Islet precursor cell (in vitro differentiated cells): ENCODE measurements at places on chromosomes 5 and 9.
A peak's percentile ranks its signal among the peaks of the same experiment; 100 is the strongest.

DNA sequence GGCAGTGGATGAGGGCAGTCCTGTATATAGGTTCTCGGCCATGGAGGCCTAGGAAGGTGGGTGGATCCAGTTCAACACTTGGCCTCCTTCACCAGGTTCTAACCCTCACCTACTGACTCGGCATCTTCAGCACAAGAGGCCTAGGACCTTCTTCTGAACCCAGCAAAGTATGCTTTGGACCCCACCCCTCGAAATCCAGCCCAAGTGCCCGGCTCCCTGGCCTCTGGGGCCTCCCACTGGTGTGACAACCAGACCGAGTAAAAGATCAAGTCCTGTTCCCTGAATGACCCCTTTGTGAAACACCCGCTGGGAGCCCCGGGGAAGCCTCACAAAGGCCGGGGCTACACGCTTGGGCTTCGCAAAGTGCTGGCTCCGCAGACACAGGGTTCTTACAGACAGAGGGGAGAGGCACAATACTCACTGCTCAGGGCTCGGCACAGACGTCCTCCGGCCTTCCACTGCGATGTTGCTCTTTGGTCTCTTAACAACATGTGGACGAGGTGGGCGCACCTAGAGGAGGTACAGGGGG, 47.0 kb downstream of the CRB2 start:
- DNase-seq, result no peak

GRCh38 chr9:76438841-76439588, 20.0 kb upstream of the GCNT1 start:
- DNase-seq, result no peak

DNA sequence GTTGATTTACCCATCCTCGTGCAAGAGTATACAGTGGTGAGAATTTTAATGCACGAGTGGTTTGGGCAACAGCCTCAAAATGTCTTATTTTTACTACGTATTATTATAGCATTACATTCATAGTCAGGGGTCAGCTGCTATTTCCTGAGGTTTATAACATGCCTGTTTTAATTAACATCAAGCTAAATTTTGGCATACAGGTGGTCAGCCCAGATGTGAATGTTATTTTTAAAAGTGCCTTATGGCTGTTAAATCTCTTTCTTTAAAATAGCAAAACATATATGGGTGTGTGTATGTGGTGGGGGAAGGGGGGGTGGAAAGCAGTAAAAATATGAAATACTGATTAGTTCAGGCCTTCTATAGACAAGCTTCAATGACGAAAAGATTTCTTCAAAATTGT, 424.5 kb upstream of the CLINT1 start:
- no peak for DNase-seq

DNA sequence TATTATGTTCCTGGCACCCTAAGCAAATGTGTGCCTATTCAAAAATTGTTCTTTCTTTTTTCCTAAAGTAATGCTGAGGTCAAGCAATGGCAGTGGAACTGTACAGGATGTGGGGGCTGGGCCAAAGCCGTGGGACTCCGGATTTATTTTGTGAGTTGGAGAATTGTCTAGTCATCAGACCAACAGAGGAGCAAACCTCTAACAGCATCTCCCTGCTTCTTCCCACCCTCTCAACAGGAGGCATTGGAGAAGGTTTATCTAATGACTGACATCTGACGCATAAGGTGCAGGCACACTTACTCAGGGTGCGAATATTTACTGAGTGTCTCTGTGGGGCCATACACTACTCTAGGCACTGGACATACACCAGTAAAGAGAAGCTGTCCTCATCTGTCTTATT, 38.6 kb downstream of the MARCHF11 start:
- DNase-seq, result no peak

- DNase-seq, result no peak
These were observed 43.9 kb downstream of the HRH2 start for GRCh38 chr5:175701797-175702196.

GRCh38 chr5:123882319-123882964, 370.5 kb downstream of the CSNK1G3 start:
- DNase-seq, result no peak

DNA sequence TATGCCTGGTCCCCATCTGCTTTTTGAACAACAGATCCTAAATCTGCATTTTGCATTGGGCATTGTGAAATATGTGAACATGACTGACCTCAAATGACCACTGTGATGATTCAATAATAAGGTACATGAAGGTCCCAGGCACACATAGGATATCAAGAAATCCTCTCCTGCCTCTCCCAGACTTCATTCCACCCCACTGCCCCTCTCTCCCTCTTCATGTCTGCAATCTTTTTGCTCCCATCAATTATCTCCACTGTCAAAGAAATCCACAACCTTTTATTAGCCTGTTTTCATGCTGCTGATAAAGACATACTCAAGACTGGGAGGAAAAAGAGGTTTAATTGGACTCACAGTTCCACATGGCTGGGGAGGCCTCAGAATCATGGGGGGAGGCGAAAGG, 476.7 kb downstream of the CTNND2 start:
- no peak for DNase-seq

DNA sequence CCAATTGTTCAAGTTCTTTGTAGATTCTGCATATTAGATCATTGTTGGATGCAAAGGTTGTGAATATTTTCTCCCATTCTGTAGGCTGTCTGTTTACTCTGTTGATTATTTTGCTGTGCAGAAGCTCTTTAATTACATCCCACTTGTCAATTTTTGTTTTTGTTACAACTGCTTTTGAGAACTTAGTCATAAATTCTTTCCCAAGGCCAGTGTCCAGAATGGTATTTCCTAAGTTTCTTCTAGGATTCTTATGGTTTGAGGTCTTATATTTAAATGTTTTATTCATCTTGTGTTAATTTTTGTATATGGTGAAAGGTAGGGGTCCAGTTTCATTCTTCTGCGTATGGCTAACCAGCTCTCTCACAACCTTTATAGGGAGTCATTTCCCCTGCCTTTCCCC, 116.5 kb downstream of the CPLANE1 start:
- no peak for DNase-seq

GRCh38 chr9:111405701-111406100, 75.7 kb upstream of the OR2K2 start:
- DNase-seq, result no peak

DNA sequence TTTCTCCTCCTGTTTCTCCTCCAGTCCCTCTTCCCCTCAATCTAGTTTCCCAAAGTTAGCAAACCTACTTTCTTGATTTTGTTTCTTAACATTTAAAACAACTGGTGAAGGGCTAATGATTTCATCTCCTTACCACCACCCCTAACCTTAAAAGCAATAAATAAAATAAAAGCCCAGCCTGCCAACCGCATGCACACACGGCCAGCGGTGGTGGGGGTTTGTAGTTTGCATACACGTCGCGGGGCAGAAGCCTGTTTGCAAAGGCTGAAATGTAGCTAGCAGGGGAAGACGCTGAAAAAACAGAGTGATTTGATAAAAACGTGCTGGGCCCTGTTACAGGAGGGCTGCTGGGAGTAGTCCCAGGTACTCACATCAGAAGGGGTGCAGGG, 1.9 kb upstream of the DMRT2 start:
- no peak for DNase-seq

DNA sequence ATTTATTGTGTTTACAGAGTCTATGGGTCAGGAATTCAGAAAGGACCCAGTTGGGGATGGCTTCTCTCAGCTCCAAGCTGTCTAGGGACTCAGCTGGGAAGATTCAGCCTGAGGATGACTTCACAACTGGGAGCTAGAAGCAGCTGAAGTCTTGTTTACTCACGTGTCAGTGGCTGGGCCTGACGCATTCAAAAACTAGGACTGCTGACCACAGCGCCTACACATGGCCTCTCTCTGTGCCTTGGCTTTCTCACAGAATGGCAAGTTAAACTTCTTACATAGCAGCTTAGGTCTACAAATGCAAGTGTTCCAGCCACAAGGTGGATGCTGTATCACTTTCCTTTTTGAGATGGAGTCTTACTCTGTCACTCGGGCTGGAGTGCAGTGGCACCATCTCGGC, 16.3 kb upstream of the PPP2CA start:
- no peak for DNase-seq

GRCh38 chr9:83304686-83305085, 233.5 kb downstream of the FRMD3 start:
- no peak for DNase-seq

DNA sequence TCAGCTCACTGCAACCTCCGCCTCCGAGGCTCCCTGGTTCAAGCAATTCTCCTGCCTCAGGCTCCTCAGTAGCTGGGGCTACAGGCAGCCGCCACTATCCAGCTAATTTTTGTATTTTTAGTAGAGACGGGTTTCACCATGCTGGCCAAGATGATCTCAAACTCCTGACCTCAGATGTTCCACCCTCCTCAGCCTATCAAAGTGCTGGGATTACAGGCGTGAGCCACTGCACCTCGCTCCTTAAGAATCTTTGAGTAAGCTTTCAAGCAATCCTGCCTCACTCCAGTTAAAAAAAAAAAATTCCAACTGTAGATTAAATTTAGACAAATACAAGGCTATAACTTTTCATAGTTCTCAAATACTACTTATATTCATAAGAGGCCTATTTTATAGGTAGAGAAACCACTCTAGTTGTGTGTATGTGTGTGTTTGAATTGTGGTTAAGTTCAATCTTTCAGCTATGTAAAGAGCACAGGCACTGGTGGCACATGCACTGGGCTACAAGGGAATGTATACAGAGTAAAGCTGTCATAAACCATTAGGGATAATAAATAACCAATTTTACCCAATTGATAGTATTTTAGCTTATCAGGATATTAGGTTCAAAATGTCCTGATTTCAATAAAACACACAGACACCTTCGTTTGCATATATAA, 50.6 kb upstream of the RAPGEF6 start:
- no peak for DNase-seq

DNA sequence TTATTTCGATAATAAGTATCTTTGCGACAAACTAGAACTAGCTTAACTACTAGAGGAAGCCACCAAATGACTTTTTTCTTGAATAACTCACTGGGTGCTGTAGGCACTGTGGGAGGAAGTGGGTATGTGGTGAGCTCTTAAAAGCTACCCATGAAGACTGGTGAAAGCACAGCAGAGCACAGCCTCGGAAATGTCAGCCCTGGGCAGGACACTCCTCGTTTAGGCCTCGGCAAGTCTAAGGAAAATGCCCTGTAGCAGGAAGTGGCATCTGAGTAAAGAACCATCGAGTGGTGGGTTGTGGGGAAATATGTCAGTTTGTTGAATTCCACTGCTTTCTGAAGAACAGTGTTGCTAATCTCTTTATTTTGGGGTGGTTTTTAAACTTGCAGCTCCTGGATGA, 44.0 kb upstream of the NCS1 start:
- no peak for DNase-seq

DNA sequence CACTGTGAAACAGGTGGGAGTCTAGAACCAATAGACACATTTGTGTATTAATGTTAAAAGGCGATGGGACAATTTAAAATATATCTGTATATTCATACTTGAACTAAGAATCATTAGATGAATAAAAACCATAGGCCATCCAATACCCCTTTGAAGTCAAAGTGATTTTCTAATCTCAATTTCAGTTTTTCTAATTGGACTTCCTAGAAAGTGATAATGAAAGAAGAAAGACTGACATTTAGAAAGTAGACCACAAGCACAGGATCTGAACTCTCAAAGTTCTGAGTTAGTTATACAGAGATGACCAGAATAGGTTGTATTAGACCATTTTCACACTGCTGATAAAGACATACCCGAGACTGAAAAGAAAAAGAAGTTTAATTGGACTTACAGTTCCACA, 412.8 kb upstream of the PIK3R1 start:
- no peak for DNase-seq

- no peak for DNase-seq
These were observed at the start of gene HMMR for GRCh38 chr5:163460562-163461171. TSS of gene HMMR (plus strand) at chr5:163460632. CDS start at chr5:163460693, 61 bp downstream.

- no peak for DNase-seq
These were observed 240.2 kb downstream of the MAN2A1 start for GRCh38 chr5:109929911-109930310.

DNA sequence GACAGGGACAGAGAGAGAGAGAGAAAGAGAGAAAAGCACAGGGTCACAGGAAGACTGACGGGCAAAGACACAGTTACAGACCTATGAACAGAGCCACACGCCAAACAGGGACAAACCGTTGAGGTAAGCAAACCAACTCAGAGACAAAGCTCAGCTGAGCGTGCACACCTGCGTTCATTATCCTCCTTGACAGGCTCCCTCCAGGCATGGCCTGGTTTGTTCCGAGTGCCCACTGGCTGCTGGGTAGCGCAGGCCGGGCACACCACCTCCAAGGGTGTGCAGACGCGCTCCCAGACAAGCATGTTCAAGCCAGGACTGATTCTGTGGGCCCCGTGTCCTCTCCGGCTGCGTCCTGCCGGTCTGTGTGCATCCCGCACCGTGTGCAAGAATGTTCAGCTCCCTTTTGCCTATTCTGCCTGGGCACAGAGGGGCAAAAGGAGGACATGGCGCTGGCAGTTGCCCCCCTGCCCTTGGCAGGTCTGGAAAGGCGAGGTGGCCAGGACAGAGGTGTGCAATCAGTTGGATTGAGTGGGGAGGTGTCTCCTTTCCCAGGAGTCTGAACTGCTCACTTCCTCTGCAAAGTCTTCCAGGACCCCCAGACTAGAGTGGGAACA, 467 bp upstream of the SMIM32 start:
- DNase-seq, result no peak

GRCh38 chr9:38024036-38024681, 44.9 kb downstream of the SHB start:
- DNase-seq, result peak; percentile 95

- DNase-seq, result no peak
These were observed 56.1 kb upstream of the PHYKPL start for GRCh38 chr5:178288401-178289368.

DNA sequence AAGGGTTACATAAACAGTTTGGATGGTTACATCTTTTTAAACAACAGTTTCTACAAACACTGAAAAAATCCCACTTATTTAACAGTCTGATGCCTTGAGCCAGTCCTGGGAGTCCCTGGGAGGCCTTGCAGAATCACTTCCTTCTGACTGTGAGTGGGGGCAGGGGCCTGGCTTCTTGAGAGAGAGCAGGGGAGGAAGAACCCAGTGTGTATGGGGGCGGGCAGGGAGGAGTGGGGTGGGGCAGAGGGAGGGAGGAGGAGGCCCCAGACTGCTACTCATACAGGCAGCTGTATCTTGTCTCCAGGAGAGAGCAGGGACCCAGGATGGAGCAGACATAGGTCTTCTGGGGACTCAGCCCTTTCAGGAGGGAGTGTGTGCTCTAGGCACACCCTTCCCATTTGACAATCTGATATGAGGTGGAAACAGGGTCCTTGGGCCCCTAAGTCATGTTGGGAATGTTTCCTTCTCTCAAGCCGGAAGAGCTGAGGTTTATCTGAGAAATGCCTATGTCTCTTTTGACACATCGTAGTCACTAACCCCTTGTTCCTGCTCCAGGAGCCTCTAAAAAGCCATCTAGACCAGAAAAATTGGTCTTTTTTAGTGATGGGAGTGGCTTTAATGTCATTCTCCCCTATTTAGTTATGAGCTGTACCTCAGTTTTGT, 52.8 kb downstream of the IRF1 start:
- DNase-seq, result peak; percentile 91

- DNase-seq, result no peak
These were observed 275.8 kb upstream of the RIOK2 start for GRCh38 chr5:97458851-97459250.

GRCh38 chr5:21820527-21820926, 1032.6 kb downstream of the CDH12 start:
- no peak for DNase-seq

- DNase-seq, result peak; percentile 65
These were observed 22.1 kb downstream of the SARDH start for GRCh38 chr9:133715866-133716563.
